ENCODE measurements at places on chromosomes 4 and X.
A peak's percentile ranks its signal among the peaks of the same experiment; 100 is the strongest.

GRCh38 chr4:23871426-23871825 lies 18.4 kb downstream of the PPARGC1A start:
- no peak for DNase-seq

GRCh38 chr4:602559-602942 lies 22.8 kb upstream of the PDE6B start:
- peak; percentile 89 for DNase-seq

DNA sequence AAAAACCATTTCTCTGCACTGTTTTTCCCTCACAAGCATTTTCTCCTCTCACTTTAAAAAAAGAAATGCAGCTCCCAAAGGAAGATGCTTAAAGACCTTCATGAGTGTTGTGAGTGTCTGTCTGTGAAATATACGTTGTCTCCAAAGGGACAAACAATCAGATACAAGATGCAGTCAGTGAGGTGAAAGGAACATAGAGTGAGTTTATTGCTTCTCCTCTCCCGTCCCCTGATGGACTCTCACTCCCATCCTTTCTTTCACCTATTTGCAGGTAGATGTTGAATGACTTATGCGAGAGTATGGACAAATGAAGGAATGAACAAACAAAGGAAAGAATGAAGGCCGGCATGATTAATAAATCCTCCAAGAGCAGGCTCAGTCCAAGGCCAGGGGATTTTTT lies 561.2 kb upstream of the DIPK2B start:
- no peak for DNase-seq

DNA sequence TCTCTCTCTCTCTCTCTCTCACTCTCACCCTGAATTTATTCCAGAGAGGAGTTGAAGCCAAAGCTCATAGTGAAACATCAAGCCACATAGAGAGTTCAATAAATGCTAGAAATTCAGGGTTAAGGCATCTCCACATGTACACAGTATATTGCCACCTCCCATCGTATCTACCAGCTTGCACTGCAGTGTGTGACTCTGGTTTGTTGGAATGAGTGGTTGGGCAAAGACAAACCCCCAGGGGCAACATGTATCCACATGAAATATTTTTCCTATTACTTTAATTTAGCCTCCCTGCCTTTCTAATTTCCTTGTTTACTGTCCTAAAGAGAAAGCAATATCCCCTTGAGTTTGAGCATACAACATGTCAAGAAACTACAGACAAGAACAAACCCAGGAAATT lies 247.3 kb downstream of the SPATA18 start:
- DNase-seq = no peak

- no peak for DNase-seq
Observed at GRCh38 chrX:139803224-139803623, 95.3 kb upstream of the MCF2 start.

DNA sequence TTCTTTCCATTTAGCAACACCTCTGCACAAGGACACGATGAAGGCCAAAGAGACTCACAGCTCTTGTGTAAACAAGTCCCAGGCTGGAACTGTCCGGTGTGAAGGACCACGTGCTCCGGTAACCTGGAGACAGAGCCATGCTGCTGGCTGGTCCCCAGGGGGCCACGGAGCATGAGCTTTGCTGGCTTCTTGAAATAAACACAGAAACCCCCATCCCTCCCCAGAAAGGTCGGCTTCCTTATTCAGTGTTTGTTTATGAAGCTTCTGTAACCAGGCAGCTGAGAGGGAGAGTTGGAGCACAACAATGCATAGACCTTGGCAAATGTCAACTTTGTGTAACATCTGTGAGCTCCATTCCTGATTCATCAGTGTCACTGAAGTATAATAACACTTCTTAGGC lies 109.4 kb downstream of the GPR143 start:
- DNase-seq = no peak

DNA sequence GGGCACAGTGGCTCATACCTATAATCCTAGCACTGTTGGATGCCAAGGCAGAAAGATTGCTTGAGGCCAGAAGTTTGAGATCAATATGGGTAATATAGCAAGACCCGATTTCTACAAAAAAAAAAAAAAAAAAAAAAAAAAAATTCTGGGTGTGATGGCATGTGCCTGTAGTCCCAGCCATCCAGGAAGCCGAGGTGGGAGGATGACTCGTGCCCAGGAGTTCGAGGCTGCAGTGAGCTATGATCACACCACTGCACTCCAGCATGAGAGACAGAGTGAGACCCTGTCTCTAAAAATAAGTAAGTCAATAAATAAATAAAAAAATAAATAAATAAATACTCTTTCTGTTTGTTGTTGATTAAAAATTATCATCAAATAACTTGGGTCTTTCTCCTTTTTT lies 62.4 kb upstream of the BMPR1B start:
- peak; percentile 22 for DNase-seq

DNA sequence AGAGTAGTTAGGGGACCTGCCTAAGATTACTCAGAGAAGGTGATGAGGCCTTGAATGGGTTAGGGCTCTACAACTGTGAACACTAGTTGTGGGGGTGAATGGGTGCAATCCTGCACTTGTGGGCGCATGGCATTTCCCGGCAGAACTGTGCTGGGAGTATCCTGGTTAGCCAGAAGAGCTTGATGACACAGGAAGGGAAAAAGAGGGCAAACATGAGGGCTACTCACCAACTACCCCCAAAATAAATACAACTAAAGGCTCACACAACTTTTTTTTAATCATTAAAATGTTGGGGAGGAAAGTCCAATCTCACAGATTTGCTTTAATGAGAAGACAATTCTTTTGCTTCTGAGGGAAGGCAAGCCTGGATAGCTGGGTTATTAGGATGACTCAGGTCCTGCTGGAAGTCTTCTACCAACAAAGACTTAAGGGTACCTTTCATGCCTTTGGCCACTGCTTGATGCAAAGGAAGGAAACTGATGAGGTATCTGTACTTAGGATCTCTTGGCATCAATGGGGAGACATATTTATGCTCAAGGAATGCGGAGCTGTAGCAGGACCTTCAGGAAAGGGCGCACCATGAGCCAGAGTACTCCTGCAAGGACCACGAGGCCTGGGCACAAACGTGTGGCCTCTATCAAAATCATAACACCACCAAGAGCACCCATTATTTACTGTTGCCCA lies 2.6 kb downstream of the PHKA2 start:
- no peak for DNase-seq

DNA sequence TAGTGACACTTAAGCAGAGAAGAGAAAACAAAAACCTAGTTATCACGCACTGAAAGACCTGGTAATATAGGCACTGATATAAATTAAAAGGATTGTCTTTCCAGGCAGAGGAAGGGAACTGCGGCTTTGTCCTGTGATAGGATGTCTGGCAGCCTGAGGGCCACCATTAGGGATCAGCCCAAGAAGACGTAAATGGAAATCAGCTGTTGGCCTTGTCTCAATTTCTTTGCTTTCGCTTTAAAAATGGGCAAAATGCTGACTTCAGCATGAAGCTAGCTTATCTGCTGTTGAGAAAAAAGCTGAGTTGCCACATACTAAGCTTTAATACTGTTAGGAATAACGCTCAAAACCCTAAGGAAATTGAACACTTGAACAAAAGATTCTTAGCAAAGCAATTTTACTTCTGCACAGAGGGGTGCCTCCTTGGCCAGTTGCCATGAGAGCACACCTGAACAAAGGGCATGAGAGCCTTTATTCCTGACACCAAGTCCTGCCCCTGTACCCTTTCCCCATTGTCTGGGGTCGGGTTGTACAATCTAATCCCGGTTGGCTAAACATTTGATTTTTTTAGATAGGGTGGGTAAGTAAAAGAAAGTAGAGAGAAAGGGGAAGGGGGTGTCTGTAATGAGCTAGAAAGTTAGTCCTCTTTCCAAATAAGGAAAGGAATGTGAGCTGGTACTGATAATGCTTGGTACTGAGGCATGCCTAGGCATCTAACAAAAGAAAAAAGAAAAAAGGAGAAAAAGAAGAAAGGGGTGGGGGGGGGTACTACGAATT lies 85.1 kb upstream of the UCP1 start:
- no peak for DNase-seq

DNA sequence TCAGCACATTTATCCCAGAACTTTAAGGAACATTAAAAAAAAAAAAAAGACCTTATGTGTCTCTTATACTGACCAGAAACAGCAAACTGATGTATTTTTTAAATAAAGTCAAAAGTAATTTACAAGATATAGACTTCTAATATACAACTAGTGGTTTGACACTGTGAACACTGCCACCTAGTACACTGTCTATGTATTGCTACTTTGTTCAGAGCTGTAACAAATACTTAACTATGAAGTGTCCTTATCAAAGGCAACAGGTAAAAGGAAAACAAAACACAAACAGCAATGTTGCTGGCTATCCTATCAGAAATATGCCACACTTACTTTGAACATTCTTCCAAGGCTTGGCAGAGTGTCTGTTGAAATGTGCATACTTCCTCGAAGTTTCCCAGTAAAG lies 60.4 kb downstream of the CD40LG start:
- no peak for DNase-seq

Data from activated CD8-positive, alpha-beta T cell treated with anti-CD3 and anti-CD28 coated beads for 36 hours (primary cell).